ENCODE measurements at places on chromosomes 11 and 22.

GRCh38 chr11:70194792-70195791, 8.0 kb upstream of the FADD start:
- no peak for DNase-seq

- no peak for DNase-seq
These were observed 23.6 kb downstream of the LRRC74B start for GRCh38 chr22:21069375-21069774.

DNA sequence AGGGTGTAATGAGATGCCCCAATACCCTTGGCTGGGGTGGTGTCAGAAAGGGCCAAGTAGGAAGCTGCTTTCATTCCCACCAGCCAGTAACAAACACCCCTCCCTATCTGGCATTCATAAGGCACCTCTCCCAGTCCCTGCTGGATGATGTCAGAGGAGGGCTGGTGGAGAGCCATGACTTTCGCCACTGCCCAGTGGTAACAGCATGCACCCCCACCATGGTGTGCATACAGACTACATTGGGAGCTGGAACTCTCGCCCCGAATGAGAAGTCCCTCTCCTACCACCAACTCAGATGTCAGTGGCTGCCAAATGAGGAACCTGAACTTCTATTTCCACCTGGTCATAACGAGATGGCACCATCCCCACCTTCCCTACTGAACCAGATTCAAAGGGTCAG, 73.3 kb downstream of the SGSM3 start:
- DNase-seq = no peak

DNA sequence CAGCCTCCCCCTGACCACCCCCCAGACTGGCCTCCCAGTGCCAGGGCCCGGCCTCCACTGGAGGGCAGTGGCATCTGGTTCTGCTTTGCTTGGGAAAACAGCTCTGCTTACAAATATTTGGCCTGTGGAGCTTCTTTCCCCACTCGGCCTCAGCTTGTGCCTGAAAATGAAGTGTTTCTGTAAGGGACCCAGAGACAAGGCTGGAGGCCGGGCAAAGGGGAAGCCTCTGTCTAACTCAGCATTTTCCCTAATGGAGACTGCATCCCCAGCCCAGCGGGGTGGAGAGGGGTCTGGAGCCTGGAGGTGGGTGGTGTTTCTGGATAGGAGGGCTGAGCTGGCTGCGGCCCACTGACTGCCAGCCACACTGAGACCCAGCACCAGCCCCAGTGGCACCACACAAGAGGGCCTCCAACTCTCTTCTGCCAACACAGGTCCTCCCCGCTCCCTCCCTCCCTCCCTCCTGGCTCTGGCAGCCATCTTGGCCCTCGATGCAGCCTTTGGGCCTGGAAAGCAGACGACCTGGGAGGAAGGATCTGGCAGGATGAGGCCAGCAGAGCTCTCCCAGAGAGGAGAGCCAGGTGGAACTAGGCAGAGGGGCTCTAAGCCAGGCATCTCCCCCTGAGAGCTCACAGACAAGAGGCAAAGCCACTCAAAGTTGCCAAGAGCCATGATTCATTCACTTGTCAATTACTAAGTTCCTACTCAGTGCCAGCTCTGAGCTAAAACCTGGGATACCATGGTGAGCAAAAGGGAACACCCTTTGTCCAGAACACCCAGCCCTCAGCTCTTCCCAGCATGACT, 77.1 kb upstream of the CD82 start:
- no peak for DNase-seq

GRCh38 chr11:70595452-70595851, 197.1 kb downstream of the CTTN start:
- no peak for DNase-seq

DNA sequence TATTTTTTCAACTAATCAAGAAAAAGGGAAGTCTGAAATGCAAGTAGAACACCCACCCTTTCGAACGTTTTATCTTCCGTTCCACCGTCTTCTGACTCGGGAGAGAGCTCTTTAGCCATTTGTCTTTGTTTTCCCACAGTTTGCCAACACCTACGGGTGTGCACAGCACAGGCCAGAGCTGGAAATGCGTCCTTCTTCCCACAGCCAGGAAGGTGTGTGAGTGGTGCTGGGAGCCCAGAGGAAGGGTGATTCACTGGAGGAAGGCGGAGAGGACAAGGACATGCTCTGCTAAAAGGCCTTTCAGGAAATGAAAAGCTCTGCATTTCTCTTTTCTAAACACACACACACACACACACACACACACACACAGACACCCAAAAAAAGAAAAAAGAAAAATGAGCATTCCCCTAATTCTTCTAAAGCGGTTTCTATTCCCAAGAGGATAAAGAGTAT, 18.5 kb downstream of the ENDOD1 start:
- no peak for DNase-seq

DNA sequence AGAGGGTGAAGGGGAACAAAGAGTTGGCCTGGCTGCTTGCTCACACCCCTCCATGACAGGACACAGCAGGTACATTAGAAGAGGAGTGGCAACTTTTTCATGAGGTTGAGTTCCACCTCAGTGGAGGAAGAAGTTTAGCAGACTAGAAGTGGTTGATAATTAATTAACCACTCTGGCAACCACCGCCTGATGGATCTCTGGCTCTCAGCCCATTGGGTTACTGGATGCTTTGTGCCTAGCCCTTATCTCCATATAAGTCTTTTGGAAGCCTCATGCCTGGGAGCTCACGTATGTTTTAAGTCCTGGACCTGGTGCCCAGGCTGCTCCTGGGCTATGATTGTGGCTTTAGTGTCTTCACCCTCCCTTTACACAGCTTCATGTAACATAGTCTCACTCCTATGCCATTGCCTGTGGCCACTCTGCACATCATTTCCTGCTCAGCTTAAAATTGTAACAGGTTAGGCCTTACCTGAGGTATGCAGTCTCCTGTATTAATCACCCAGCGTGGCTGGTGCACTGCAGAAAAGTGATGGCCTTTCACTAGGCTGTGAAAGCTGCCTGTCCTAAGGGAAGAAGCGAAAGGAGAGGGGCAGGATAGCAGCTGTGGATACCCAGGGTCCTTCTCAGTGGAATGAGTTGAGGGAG, 72.7 kb upstream of the CRTAM start:
- no peak for DNase-seq

DNA sequence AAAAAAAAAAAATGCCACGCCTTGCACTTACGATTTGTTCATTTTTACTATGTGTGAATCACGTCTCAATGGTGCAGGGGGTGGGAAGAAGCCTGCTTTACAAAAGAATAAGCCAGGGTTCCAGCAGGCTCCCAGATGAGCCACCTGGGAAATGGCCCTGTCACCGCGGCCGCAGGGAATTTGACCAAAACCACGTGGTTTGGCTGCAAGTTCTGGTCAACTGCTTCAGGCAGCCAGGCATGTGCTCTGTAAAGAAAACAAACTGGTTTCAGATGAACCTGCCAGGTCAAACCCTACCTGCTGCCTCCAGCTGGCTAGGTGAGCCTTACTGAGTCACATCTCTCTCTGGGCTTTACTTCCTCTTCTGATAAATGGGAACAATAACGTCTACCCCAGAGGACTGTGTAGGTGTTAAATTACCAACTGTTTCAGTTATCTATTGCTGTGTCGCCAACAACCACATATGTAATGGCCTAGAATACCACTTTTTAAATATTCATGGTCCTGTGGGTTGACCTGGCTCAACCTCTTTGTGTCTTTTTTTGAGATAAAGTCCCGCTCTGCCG, 30.5 kb upstream of the GCAT start:
- DNase-seq = no peak

DNA sequence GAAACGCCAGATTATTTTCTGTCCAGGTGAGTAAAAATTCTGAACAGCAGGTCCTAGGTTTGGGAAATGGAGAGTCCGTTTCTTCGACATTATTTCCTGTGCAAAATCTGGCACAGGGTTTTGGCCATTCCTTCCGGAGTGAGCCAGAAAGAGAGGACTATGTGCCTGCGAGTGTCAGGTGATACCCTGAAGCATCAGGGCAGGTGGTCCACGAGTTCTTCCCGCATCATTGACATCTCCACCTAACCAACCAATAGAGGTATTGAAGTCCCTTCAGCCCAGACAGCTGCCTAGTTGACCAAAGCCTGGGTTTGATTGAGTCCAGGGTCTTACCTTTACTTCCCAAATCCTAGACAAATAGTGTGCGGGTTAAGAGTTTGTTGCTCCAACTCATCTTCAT, 808 bp downstream of the SNAP29 start:
- no peak for DNase-seq

GRCh38 chr11:12706545-12707499, 32.6 kb downstream of the TEAD1 start:
- no peak for DNase-seq

- no peak for DNase-seq
These were observed 7.8 kb upstream of the CELSR1 start for GRCh38 chr22:46545086-46545792.

GRCh38 chr11:210122-210802, 2.8 kb downstream of the RIC8A start:
- DNase-seq = peak; percentile 45

- DNase-seq = no peak
These were observed 724.8 kb upstream of the LUZP2 start for GRCh38 chr11:23772081-23772480.

DNA sequence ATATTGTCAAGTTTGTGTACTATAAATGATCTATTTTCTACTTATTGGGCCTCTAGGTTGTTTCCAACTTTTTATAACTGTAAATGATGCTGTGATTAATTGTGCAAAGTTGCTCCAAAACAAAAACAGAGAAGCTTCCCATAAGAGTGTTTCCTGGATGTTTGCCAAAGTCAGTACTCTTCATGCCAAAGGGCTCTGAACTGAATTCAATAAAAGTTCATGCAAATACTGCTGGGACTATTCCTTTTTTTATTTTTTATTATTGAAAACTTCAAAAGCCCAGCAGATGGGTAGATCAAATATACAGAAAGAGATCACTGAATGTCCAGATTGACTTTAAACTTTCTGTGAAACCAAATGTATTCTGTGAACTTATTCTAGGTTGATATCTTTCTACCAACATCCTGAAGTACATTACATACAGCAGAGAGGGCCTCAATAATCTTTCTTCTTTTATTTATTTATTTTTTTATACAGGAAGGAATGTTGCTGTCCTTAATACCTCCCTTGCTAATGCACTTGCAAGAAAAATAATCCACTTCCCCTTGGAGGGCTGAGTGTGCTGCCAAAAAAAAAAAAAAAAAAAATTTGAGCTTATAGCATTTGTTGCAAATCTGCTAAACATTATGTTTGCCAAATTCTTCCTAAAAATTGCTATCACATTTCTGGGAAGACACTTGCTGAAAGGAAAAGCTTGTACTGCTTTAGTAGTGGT, 53.0 kb downstream of the CTSC start:
- DNase-seq = no peak

DNA sequence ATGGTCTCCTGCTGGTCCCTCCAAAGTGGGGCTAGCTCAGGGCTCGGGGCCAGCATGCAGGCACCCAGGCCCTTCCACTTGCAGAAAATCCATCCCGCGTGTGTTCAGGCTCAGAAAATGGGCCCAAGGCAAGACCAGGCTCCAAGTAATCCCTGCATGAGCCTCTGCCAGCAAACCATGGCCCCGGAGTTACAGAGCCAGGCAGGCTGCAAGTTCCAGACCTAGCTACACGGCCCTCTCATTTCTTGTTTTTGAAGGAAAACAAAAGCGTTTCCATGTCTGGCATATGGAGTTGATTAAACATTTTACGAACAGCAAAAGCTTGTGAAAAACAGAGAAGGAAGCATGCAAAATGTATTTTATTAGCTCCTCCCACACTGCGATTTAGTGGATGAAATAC, 29.7 kb downstream of the KIAA0930 start:
- DNase-seq = no peak

- DNase-seq = no peak
These were observed 13.5 kb downstream of the ACO2 start for GRCh38 chr22:41482319-41482935.

DNA sequence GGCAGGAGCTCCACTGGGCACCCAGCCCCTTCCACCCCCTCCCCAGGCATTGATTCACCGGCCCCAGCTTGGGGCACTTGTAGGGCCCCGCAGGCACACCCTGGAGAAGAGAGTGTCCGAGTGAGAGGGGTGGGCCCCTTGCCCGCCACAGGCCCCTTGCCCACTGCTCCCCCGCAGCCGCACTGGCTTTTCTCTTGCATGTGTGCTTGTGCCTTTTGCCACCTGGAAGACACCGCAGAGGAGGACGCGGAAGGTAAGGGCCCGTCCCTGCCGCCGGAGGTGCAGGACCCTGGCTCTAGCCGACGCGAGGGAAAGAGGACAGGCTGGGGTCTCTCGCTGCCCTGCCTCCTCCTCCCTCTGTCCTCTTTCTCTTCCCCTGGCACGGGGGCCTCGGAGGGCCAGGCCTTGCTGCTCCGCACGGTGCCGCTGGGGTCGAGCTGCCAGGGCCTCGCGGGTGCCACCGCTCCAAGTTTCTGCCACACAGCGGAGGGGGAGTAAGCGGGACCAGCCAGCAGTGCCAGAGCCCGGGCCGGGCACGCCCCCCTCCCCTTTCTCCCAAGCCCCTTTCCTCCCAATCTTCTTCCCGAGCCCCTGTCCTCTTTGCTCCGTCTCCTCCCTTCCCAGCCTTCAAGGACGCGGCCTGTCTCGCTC, 9.5 kb downstream of the TNNT3 start:
- DNase-seq = no peak

DNA sequence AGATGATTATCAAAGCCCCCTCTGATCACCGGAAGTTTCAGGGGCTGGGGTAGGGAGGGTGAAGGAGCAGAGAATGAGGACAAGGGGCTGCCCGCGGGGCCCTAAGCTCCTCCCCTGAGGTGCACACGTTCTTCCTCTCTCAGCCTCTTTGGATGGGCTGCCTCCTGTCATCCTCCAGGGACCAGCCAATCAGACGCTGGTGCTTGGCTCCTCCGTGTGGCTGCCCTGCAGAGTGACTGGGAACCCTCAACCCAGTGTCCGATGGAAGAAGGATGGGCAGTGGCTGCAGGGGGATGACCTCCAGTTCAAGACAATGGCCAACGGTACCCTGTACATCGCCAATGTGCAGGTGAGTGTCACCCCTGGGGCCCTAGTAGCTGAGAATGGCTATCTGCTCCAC, 7.5 kb downstream of the ROBO3 start:
- no peak for DNase-seq

DNA sequence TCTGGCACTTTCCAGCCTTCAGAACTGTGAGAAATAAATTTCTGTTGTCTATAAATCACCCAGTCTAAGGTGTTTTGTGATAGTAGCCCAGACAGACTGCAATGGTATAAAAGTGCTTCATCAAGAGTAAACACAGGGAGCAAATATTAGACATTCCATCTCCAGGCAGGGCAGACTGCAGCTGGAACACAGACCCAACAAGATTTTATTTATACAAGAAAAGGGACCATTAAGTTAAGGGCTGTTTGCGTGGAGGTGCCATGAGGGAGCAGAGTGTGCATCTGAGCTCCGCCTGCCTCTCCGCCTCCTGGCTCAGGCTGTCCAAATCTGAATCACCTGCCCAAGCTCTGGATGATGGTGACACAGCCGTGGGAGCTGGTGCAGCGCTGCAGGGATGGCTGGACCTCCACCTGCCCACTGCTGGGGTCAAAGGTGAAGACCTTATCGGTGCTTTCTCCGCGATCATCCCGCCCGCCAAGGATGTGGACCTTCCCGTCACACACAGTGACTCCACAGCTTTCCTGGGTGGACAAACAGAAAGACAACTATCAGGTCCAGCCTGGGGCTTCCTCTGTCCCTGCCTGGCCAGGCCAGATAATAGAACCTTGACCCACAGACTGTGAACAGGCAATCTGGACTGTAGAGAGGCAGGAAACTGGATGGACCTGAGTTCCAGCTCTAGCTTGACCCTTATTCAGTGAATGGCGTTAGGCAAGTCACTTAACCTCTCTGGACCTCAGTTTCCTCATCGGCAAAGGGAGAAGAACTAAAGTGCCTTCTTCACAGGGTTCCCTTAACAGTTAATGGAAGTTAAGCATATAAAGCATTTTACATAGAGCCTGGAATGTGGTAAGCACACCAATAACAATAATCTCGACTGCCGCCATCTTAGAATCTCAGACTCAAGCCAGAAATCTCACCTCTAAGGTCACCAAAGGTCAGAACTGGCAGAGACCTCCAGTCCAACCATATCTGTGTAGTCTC, 10.5 kb downstream of the KLHL35 start:
- DNase-seq = no peak
